ENCODE measurements at places on chromosomes 3 and 15.

GRCh38 chr15:70299931-70300869 is 202.5 kb upstream of the TLE3 start:
- DNase-seq = peak; percentile 58

DNA sequence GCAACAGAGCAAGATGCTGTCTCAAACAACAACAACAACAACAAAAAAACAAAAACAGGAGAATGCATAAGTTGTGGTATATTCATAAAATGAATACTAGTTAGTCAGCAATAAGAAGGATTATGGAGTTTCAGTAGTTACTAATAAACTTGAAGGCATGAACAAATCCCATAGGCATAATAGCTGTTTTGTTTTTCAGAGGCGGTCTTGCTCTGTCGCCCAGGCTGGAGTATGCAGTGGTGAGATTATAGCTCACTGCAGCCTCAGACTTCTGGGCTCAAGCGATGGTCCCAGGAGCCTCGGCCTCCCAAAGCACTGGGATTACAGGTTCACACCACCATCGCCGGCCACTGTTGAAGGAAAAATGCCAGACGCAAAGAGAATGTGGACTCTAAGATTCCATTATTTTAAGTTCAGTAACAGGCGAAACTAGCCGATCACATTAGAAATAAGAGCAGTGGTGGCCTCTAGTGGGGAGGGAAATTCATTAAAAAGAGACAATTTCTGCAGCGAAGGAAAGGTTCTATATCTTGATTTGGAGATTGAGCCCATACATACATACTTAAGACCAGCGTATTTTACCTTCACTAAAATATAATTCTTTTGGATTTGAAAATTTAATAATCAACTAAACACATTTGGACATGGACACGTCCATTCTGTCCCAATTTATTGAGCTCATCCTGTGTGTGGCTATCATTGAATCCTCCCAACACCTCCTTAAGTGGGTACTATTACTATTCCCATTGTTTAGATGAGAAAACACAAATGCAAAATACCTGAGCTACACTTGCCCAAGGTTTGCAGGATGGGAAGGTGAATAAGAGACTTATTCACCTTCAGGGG is 27.4 kb upstream of the HDAC11 start:
- DNase-seq = peak; percentile 31

- no peak for DNase-seq
Measured at GRCh38 chr15:87902772-87903426, 353.6 kb downstream of the NTRK3 start.

- no peak for DNase-seq
Measured at GRCh38 chr3:194287374-194287773, 63.8 kb downstream of the CPN2 start.

DNA sequence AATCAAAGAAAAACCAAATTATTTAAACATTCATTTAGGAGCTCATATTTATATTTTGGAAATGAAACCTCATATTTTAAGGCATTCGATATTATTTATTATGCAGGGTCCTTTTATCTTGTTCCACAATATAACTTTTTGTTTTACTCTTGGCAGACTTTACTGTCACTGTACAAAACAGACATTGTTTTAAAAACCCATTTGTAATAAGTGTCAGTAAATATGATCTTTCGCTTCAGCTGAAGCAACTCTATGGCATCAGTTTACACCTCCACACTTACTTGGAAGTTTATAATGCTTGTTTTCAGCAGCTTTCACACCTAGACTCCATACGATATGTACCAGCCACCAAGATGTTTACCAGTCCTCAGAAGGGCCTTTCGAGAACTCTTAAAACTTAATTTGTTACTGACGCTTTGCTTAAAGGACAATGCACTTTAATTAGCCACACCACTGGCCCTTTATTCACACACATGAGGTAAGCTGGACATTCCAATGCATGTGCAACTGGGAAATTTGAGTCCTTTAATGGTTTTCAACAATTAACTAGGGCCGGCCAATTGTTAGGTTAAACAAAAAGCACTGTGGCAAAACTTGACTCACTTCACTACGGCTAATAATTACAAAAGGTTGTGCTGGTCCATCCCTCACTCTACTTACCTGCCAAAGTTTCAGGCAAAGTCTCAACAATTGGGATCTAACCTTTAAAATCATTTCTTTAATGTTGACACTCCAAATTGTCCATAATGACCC is 16.7 kb downstream of the WWTR1 start:
- no peak for DNase-seq

DNA sequence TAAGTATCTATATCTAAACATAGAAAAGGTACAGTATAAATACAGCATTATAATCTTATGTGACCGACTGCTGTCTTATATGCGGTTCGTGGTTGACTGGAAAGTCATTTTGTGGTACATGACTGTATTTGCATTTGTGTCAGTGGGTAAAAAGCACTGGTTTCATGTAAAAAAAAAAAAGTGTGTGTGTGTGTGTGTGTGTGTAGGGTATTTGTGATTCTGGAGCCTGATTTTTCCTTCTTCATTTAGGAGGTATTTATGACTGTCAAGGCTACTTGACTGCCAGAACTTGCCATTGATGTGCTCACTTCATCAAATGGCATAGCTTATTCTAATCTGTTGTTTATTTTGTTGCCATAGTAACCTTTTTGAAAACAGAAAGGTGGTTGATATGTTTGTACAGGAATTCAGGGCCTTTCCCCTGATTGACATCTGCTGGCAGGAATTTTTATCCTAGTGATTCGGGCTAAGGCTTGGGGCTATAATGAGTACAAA is 63.2 kb downstream of the AKAP13 start:
- DNase-seq = no peak

GRCh38 chr15:48388016-48388851 is 57.0 kb downstream of the DUT start:
- no peak for DNase-seq

- DNase-seq = no peak
Measured at GRCh38 chr3:2897821-2898220, 212.4 kb downstream of the IL5RA start.

- no peak for DNase-seq
Measured at GRCh38 chr15:93330912-93331544, 242.0 kb upstream of the RGMA start.

DNA sequence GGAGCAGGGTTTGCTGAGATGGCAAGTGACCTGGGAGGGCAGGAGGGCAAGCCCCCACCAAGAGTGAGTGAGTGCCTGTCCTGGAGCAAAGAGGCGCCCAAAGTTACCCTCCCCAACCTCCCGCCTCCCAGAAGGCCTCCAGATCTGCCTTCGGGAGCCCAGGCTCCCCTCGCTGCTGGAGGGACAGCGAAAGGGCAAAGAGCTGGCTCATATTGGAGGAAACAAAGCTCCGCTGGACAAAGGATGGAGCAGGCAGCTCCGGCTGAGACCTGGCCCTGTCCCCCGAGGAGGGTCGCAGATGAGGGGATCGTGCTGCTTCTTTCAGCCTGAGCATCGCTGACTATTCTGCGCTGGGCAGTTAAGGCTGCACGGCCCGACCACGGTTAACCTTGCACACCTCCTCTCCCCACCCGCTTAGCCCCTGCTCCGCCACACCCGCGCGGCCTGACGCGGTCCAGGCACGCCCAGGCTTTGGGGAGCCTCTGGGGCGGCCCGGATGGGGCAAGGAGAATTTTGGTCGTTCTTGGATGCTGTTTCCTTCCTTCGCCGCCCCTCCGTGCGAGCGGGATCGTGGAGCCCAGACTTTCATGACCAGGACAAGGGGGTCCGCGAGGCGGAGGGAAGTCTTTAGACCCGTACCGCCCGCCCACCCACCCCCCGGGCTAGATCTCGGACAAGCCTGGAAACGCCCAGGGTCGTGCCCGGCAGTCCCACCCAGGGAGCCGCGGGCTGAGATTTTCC is 651 bp downstream of the PLCD1 start:
- DNase-seq = no peak
